ENCODE measurements at places on chromosomes 5 and 9. TPM values are rescaled to one million over a fixed set of nuclear protein-coding genes. Genes with fewer than 3 reads are reported as not detected.
A peak's percentile ranks its signal among the peaks of the same experiment; 100 is the strongest.

DNA sequence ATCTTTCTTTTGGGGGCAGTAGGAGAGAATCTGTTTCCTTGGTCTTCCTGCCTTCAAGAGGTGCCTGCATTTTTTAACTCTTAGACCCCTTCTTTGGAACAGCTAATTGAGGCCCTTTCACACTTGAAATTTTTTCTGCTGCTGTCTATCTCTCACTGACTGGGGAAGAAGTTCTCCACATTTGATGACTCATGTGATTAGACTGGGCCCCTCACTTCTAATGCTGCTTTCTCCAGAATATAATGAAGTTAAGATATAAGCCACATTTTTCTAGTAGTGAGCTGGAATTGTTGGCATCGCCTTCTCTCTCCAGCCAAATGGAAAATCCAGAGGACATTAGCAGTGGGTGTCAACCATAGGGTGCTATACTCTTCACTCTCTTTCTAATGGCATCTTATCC is 12.4 kb downstream of the ZNF474 start:
- no peak for DNase-seq

- DNase-seq = no peak
Measured at GRCh38 chr5:161372682-161373344, 173.7 kb downstream of the GABRB2 start.

- no peak for DNase-seq
Measured at GRCh38 chr5:133120156-133120750, 68.4 kb downstream of the HSPA4 start.

DNA sequence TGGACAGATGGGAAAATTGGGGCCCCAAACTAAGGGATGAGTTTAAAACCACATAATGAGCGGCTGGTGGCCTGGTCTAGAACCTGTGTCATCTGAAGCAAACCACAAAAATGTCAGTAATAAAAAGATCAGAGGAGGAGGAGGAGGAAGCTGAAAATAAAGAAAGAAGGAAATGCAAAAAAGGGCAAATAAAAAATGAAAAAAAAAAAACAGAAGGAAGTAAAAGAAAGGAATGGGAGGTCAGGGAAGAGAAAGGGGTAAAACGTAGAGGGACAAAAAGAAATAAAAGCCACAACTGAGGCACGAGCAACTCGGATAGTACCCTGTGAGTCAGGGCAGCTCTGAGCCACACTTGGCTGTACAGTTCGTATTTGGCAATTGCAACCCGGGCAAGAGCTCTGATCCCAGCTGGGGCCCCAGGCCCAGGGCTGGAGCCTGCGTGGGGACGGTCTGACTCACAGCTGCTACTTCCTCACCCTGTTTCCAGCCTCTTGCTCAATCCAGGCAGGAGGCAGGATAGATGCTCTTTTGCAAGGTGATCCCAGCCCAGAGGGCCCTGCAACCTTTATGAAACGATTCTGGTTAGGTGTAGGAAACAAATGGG is 137.9 kb upstream of the TRIM32 start:
- DNase-seq = no peak

DNA sequence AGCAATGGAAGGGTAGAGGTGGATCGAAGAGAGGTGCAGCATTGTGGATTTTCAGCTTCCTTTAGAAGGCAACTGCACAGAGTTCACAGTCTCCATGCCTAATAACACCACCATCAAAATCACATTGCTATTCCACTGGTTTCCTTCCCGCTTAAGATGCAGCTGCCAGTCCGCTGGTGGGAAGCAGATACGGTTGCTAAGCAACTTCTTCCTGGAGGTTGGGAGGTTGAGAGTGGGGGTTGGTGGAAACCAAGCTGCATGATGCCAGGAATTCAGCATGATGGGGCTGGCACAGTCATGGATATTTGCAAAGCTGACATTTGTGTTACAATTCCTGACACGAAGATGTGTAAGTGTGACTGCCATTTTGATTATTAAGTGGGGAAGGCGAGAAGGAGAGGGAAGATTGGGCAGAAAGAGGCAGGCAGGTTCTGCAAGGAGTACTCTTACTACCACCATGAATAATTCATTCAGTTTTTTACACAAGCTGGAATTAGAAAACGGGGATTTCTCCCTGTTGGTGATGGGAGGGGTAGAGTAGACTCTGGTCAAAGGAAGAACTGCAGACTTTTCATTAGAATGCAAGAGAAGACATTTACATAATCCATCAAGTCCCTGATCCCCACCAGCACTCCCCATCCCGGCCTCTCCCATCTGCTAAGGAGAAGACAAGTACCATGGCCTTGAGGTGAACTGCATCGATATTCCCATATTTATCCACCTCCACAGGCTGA is 87.5 kb downstream of the GLDC start:
- no peak for DNase-seq

DNA sequence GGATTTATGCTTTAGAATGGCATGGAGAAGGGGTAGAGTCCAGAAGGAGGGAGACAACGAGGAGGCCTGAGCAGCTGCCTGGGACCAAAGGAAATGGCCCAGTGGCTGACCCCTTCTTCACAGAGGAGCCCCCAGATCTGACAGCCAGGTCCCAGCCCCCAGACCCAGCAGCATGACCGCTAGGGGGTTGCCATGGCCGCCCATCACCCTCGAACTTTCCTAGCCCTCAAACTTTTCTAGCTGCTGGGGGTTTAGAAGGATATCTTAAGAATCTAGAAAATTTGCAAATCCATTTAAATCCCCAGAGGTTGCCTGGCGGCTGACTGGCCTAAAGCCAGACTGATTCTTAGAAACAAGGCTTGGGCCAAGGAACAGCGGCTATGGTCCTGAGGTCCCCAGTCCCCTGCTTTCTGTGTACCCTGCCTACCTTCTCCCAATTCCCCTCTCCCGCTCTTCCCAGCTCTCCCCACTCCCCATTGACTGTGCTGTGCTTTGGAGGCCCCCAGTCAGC is 972 bp downstream of the PDGFRB start:
- peak; percentile 74 for DNase-seq

DNA sequence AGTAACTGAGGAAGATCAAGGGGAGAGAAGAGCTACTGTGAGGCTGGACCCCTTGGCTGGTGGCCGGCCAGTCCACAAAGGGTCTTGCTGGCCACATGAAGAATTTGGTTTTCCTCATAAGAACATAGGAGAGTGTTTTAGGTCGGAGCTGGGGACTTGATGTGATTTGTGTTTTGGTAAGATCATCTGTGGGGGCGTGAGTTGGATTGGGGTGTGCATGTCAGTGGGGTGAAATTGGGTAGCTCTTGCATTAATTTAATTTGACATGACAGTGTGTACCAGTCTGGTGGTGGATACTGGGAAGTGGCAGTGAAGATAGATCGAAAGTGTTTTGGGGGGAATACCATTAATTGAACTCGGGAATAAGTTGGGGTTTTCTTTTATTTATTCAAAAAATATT is 8.6 kb downstream of the PAM start:
- no peak for DNase-seq

DNA sequence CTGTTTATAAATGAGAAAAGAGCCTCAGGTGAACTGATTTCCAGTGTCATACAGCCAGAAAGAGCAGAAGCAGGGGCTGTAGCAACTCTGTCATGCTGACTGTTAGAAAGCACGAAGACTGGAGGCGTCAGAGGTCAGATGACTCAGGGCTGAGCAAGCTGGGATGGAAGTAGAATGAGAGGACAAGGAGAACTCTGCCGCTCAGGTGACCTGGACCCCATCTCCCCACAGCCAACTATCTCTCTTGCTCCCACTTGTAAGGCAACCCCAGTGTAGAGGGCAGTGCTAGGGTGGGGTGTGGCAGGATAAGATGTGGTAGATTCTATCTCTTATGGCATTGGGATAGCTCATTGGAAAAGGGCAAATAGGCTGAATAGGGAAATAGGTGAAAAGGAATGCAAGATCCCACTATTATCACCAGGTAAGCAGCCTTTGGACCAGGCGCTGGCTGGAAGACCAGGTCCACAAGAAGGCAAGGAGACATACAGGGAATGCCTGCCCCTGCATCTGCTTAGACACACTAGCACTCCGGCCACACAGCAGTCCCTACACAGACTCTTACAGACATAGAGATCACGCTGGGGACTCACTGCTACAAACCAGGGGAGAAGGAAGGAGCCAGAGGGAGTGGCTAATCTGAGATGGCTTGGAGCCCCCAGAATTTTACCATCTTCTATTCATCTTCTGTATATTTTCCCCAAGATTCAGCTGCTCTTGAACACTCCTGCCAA is 21.2 kb upstream of the LOX start:
- DNase-seq = peak; percentile 58

Gene SMIM33
- not detected for total RNA-seq

Gene OTULINL
- 8.9 TPM for total RNA-seq

All from endodermal cell (in vitro differentiated cells).